LHCN-M2 (cell line): ENCODE measurements at places on chromosomes 4 and X. TPM values are rescaled to one million over a fixed set of nuclear protein-coding genes. Genes with fewer than 3 reads are reported as not detected.

DNA sequence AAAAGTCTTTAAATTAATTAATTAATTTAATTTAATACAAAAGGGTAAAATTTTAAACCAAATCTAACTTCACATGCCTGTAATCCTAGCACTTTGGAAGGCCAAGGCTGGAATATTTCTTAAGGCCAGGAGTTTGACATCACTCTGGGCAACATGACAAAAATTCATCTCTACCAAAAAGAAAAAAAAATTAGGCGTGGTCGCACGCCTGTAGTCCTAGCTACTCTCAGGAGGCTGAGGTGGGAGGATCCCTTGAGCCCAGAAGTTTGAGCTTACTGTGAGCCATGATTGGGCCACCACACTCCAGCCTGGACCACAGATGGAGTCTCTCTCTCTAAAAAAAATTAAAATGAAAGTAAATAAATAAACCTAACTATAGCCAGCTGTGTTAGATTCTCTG, 39.2 kb upstream of the ANTXR2 start:
- peak; percentile 43 for DNase-seq

DNA sequence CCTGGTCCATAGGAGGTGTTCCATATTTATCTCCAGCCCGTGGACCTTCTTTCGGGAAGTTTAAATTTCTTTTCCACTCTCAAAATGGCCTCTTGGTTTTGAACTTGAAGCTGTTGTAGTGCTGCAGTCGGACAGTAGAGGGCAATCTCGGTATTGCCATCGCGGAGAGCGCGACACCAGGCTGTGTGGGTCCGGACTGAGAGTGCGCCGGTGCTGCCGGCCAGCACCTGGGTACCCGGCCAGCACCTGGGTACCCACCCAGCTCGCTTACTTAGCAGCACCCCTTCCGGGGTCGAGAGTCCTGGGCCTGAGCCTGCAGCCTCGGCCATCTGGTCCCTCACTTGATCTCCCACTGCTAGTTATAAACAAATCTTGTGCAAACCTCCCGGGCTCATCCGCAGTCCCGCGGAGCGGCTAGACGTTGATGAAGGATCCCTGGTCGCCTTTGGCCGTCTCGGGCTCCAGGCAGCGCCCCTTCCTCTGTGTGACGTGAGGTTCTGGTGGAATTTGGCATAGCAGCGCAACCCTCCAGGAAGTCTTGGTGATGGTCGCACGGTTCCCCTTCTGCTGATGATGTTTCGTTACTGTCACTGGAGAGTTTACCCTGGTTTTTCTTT, 18.0 kb downstream of the FAM9A start:
- peak; percentile 15 for DNase-seq

Gene NLGN3
- 0.06 and 0.23 TPM in 2 replicates for total RNA-seq

Gene FATE1
- total RNA-seq: not detected in 2 replicates

Gene TRIM2
- 11.0 and 11.5 TPM in 2 replicates for total RNA-seq

GRCh38 chr4:102250341-102250740, 94.9 kb downstream of the SLC39A8 start:
- DNase-seq: no peak

DNA sequence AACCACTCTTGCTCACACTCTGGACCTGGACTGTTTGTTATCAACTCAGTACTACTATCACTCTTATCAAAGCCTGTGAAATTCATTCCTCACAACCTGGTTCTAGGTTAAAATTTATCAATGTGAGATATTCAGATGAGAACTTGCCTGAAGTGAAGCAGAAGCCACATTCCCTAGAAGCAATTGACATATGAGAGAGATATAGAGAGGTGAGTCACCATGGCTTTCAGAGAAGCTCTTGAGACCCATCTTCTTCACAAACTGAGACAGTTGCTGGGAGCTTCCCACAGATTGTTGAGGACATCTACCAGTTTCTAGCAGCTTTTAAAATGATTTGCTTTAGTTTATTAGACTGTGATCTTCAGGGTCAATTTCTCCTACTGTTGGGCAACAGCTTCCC, 316.9 kb upstream of the TET2 start:
- no peak for DNase-seq

DNA sequence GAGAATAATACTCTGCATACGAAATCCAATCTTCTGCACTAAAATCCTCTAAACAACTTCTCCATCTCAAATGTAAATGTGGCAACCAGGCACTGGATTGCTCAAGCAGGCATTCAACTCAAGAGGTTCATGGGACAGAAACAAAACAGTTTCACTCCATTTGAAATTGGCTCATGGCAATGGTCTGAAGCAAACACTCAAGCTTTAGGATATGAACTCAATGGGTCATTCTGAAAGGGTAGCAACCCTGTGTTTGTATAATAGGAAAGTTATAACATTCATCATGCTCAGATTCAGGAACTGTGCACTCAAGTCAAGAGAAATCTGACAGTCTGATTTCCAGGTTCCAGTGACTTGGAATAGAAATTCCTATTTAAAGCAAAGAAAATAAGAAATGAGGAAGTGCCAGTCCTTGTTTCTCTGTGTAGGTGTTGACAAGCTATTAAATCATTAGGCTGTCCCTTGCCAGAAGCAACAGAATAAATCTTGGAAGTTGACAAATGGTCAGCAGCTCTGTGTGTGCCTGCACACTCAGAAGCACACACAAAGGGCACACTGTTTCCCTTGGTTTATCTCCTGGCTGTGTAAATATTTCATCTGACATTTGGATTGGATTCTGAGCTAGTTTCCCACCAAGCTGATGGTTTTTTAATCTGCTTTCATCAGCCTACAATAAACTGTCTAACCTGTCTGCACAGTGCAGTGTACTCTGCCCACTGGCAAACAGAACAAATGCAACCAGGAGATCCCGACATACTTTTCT, 75.9 kb upstream of the CITED1 start:
- DNase-seq: no peak

DNA sequence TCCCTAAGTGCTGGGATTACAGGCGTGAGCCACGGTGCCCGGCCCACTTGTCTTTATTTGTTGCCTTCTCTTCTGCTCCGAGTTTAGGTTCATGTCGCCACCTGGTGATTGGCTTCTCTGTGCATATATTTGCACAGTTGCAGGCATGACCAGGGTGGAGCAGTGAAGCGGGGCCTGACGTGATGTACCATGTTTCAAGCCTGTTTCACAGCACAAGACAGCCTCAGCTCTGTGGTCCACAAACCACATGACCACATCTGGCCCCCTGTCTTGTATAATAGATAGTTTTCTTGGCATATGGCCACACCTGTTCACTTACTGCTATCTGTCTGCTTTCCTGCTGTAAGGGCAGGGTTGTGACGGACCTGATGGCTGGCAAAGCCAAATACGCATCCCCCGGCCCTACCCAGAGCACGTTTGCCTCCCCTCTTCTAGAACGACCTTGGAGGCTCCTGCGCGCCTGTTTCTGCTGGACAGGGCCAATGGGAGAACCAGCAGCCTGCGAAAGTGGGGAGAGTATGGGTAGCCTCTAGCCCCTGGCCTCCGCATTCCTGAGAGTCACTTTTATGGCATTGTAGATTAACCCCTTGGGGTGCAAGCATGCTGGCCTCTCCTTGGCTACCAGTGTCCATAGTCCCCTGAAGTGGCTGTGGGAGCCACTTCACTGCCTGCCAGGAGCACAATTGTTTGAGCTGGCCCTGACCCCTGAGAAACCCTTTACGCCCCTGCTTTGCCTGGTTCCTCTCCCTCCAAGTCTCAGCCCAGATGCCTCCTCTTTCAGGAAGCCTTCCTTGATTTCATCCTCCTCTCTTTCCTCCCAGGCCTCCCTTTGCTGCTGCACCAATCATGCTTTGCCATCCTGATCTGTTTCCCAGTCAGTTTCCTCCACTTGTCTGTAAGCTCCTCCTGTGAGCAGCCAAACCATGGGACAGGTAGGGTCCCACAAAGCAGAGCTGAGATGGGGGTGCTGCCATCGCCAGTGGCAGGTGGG, 6.0 kb upstream of the SH3TC1 start:
- DNase-seq: peak; percentile 51

Gene OPRPN
- not detected in 2 replicates for total RNA-seq

GRCh38 chrX:63503541-63503940, 152.4 kb upstream of the SPIN4 start:
- peak; percentile 64 for DNase-seq

DNA sequence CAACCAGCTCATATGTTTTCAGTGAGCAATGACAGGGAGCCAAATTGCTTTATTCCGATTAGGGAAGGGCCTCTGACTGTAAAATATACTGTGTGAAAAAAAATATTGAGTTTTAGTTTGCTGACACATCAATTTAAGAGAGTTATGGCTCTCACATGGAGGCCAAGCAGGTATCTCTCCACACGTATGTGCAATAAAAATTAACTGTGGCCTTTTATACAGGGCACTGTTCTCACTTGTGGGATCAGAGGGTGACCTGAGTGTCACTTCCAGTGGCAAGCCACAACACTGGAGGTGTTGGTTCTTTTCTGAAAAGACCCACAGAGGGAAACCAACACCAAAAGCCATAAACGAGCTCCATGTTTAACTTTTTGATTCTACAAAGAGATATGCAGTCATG, 462.8 kb downstream of the MID1IP1 start:
- DNase-seq: no peak
